Stomach (tissue), 19 donors: ENCODE measurements at places on chromosomes 5 and 9.

- DNase-seq = no peak
- H3K4me1 ChIP-seq = no peaks in the 10 kb centered on the region
- H3K4me3 ChIP-seq = no peak overlapping the region
- H3K36me3 ChIP-seq = no peaks in the 10 kb centered on the region
- H3K27ac ChIP-seq = no peak overlapping the region
- H3K27me3 ChIP-seq = no peaks in the 10 kb centered on the region
Measured at GRCh38 chr9:103731541-103731940, 362.6 kb upstream of the SMC2 start.

- H3K4me1 ChIP-seq = no peaks in the 10 kb centered on the region
- H3K27me3 ChIP-seq = no peaks in the 10 kb centered on the region
- no peak overlapping the region for H3K27ac ChIP-seq
- H3K36me3 ChIP-seq = no peaks in the 10 kb centered on the region
Measured at GRCh38 chr5:167916706-167917105, 374.7 kb upstream of the WWC1 start.

DNA sequence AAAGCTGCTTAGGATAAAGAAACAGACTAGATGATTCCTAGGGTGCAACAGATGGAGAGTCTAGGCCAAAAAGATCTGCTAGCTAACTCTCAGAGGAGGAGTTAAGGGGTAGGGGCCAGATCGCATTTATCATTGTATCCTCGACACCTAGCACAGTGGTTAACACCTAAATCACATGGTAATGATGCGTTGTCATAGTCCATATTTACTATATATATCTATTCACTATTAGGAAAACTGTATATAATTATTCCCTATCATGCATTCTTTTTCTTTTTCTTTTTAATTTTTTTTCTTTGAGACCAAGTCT is 92.8 kb upstream of the SLC44A1 start:
- no peaks in the 10 kb centered on the region for H3K27me3 ChIP-seq
- no peak for DNase-seq
- H3K4me1 ChIP-seq = peaks cover 13% of the 10 kb centered on the region
- H3K27ac ChIP-seq = no peak overlapping the region
- no peaks in the 10 kb centered on the region for H3K36me3 ChIP-seq

- H3K27ac ChIP-seq = no peak overlapping the region
- no peak for DNase-seq
- no peaks in the 10 kb centered on the region for H3K36me3 ChIP-seq
- H3K27me3 ChIP-seq = no peaks in the 10 kb centered on the region
- H3K4me3 ChIP-seq = no peak overlapping the region
- peaks cover 14% of the 10 kb centered on the region for H3K4me1 ChIP-seq
Measured at GRCh38 chr5:15577831-15578230, 77.9 kb downstream of the FBXL7 start.

- no peak overlapping the region for H3K4me3 ChIP-seq
- H3K36me3 ChIP-seq = peaks cover 10% of the 10 kb centered on the region
- H3K27ac ChIP-seq = no peak overlapping the region
- no peaks in the 10 kb centered on the region for H3K27me3 ChIP-seq
- H3K4me1 ChIP-seq = no peaks in the 10 kb centered on the region
- no peak for DNase-seq
Measured at GRCh38 chr5:168776070-168776469, 196.9 kb upstream of the PANK3 start.

GRCh38 chr5:143694357-143694756 is 117.6 kb upstream of the HMHB1 start:
- H3K27me3 ChIP-seq = no peaks in the 10 kb centered on the region
- no peak overlapping the region for H3K27ac ChIP-seq
- H3K4me3 ChIP-seq = no peak overlapping the region
- no peak for DNase-seq
- H3K4me1 ChIP-seq = no peaks in the 10 kb centered on the region

DNA sequence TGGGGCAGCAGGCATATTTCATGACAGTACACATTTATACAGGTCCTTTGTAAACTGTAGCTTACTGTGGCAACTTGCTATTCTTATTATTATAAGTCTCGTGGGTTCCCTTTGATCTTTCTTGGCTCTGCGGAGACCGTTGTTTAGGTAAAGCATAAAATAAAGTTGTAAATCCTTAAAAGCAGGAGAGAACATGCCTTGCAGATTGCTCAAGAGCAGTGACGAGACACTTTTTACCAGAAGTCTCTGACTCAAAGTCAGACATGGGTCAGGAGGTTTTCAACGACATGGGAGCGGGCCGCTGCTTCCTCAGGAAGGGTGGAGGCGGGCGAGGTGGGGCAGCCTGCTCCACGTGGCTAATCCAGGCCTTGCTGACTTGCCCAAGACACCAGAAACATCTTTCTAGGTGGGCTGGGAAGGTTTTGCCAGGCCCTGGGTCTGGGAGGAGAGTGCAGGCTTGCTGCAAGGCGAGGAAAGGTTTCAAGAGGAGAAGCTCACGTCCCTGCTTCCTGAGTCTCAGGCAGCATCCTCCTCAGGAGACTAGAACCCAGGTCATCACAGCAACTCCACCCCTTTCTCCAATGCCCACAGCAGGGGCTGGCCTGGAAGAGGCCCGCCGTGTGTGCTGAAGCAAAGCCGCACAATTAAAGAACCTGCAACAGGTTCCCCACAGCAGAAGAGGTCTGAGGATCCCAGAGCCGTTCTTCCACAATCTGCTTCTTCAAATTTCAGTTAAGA is 6.5 kb downstream of the TBC1D2 start:
- DNase-seq = peak; percentile 38
- H3K36me3 ChIP-seq = peaks cover 18% of the 10 kb centered on the region
- H3K4me1 ChIP-seq = peaks cover 58% of the 10 kb centered on the region
- H3K4me3 ChIP-seq = no peak overlapping the region
- H3K27me3 ChIP-seq = no peaks in the 10 kb centered on the region

DNA sequence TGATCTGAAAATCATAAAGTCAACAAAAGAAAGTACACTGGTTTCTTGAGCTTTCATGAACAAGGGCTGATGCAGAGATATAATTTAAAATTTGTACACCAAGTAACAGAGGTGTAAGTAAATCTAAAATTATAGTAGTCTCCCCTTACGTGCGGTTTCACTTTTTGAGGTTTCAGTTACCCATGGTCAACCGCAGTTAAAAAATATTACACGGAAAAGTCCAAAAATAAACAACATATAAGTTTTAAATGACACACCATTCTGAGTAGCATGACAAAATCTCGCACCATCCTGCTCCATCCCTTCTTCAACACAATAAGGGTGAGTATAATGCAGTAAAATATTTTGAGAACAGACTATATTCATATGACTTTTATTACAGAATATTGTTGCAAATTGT is 54.4 kb downstream of the AUH start:
- DNase-seq = no peak
- no peaks in the 10 kb centered on the region for H3K36me3 ChIP-seq
- no peak overlapping the region for H3K4me3 ChIP-seq
- no peaks in the 10 kb centered on the region for H3K27me3 ChIP-seq

GRCh38 chr5:39015743-39016586 is 58.2 kb downstream of the RICTOR start:
- H3K36me3 ChIP-seq = peaks cover 9% of the 10 kb centered on the region
- no peak overlapping the region for H3K4me3 ChIP-seq
- peak overlapping the region; percentile 74 for H3K27ac ChIP-seq
- DNase-seq = peak; percentile 26
- peaks cover 23% of the 10 kb centered on the region for H3K4me1 ChIP-seq

DNA sequence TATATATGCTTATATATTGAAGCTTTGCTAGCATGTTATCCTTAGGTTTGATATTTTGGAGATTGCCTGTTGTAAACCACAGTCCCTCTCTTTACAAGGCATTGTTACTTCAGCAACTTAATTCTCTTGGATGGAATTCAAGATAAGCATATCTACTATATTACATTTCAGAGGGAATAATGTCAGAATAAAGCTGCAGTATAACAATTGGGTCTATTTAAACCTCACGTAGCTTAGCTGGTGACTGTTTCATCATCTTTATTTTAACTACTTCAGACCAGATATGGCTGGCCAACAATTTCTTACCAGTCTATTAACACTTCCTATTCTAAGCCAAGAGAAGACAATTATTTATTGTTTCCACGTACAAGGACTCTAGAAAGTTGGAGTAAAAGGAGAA is 27.1 kb downstream of the ZCCHC10 start:
- no peak overlapping the region for H3K4me3 ChIP-seq
- peaks cover 41% of the 10 kb centered on the region for H3K36me3 ChIP-seq
- no peak for DNase-seq

- no peak overlapping the region for H3K4me3 ChIP-seq
- H3K4me1 ChIP-seq = no peaks in the 10 kb centered on the region
- no peaks in the 10 kb centered on the region for H3K36me3 ChIP-seq
- H3K27ac ChIP-seq = no peak overlapping the region
- H3K27me3 ChIP-seq = no peaks in the 10 kb centered on the region
Measured at GRCh38 chr5:82679660-82680059, 397.5 kb downstream of the TMEM167A start.

DNA sequence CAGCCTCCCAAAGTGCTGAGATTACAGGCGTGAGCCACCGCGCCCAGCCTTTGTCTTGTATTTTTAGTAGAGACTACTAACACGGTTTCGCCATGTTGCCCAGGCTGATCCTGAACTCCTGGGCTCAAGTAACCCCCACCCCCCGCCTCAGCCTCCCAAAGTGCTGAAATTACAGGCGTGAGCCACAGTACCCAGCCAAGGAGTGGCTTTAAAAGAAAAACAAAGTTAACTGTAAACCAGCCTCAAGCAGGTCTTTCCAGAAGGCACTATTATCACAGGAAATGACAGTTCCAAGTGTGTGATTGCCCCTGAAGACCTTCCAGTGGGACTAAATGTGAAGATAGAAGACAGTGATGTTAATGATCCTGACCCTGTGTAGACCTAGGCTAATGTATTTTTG is 31.1 kb downstream of the SIL1 start:
- H3K27me3 ChIP-seq = no peaks in the 10 kb centered on the region
- no peaks in the 10 kb centered on the region for H3K36me3 ChIP-seq
- no peak overlapping the region for H3K27ac ChIP-seq
- DNase-seq = no peak

- H3K36me3 ChIP-seq = no peaks in the 10 kb centered on the region
- H3K27ac ChIP-seq = no peak overlapping the region
- no peaks in the 10 kb centered on the region for H3K4me1 ChIP-seq
Measured at GRCh38 chr9:1726993-1727759, 288.0 kb upstream of the SMARCA2 start.

- no peaks in the 10 kb centered on the region for H3K27me3 ChIP-seq
- no peak overlapping the region for H3K27ac ChIP-seq
- H3K4me3 ChIP-seq = no peak overlapping the region
- no peak for DNase-seq
- no peaks in the 10 kb centered on the region for H3K4me1 ChIP-seq
Measured at GRCh38 chr5:119131530-119132304, 60.8 kb downstream of the DMXL1 start.

GRCh38 chr5:145588113-145588512 is 247.0 kb downstream of the PRELID2 start:
- DNase-seq = no peak
- H3K27ac ChIP-seq = no peak overlapping the region
- no peak overlapping the region for H3K4me3 ChIP-seq
- no peaks in the 10 kb centered on the region for H3K4me1 ChIP-seq

DNA sequence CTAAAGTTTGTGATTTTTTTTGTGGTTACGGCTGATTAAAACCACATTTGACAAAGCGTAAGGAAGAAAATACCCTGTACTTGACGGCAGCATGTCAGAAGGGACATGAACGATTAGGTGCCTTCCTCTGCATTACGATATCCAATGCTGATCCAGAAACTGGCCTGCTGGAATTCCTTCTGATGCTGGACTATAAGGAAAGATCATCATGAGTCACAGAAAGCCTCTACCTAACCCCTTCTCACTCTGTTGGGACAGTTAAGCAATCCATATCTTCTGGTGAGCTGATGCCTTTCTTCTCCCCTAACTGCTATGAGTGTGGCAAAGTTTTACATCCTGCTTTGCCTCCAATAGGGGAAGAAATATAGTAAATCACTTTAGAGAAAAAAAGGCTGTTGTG is 78.4 kb upstream of the PAPPA start:
- no peaks in the 10 kb centered on the region for H3K36me3 ChIP-seq
- no peak overlapping the region for H3K27ac ChIP-seq
- DNase-seq = no peak
- no peaks in the 10 kb centered on the region for H3K27me3 ChIP-seq

- no peak overlapping the region for H3K27ac ChIP-seq
- H3K27me3 ChIP-seq = no peaks in the 10 kb centered on the region
- H3K4me3 ChIP-seq = no peak overlapping the region
Measured at GRCh38 chr9:5642170-5642569, 13.3 kb downstream of the RIC1 start.

- no peak overlapping the region for H3K4me3 ChIP-seq
- H3K27ac ChIP-seq = no peak overlapping the region
- DNase-seq = no peak
Measured at GRCh38 chr5:106094204-106094607, 1576.5 kb downstream of the EFNA5 start.

DNA sequence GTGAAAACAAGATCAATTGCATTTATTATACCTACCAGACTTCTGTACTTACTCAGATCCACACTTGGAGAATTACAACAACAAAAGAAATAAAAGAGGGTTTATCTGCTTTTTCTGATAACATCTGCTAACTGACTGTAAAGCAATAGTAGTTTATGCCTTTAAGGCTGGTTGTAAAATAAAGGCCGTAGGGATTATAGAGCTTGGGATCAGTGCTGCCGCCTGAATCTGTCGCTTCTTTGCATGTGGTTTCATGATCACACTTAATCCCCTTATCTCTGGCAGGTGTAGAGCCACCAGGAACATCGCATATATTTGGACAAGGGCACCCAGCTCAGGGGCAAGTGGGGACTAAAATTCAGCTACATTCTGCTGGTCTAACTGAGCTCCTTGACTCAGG is 146.7 kb downstream of the CCDC192 start:
- DNase-seq = no peak
- H3K4me3 ChIP-seq = no peak overlapping the region
- H3K27me3 ChIP-seq = no peaks in the 10 kb centered on the region
- H3K36me3 ChIP-seq = no peaks in the 10 kb centered on the region
- H3K27ac ChIP-seq = no peak overlapping the region
- H3K4me1 ChIP-seq = peaks cover 8% of the 10 kb centered on the region

GRCh38 chr5:108729242-108729615 is 18.5 kb upstream of the FER start:
- H3K36me3 ChIP-seq = no peaks in the 10 kb centered on the region
- H3K27me3 ChIP-seq = no peaks in the 10 kb centered on the region
- no peak overlapping the region for H3K4me3 ChIP-seq
- DNase-seq = no peak
- H3K27ac ChIP-seq = peak overlapping the region; percentile 93
